Activated CD8-positive, alpha-beta memory T cell treated with anti-CD3 and anti-CD28 coated beads for 4 hours (primary cell): ENCODE measurements at places on chromosomes 12 and 14.

GRCh38 chr12:92102606-92103005 is 43.0 kb downstream of the BTG1 start:
- DNase-seq = no peak

DNA sequence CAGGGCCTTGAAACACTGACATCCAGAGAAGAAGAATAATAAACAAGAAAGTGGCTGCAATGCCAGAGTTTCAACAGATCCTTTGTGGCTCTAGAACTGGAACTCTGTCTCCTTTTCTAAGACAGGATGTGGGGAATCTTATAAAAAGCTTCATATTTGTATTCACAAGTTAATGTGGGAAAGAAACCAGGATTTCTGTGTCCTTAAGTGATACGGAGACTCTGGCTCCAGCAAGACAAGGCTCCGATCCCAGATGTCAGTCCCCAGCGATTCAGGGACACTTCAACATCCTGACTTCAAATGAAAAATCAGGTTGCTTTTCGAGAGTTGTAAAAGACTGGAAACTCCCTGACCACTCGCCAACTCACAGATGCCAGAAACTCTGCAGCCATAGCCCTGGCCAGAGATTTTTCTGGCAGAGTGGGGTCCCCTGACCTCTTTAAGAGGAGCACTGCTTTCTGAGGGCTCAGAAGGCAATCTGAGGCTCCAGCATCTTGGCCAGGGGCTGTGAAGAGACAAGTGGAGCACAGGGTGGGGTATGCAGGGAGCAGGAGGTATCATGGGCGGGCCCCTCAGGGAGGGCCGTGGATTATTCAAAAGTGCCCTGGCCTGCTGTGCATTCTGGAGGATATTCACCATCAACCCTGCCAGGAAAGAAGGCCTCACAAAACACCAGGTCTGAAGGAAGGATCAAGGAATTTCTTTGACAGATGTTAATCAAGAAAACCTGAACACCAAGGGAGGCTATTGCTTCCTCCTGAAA is 53.3 kb downstream of the TMX1 start:
- no peak for DNase-seq

DNA sequence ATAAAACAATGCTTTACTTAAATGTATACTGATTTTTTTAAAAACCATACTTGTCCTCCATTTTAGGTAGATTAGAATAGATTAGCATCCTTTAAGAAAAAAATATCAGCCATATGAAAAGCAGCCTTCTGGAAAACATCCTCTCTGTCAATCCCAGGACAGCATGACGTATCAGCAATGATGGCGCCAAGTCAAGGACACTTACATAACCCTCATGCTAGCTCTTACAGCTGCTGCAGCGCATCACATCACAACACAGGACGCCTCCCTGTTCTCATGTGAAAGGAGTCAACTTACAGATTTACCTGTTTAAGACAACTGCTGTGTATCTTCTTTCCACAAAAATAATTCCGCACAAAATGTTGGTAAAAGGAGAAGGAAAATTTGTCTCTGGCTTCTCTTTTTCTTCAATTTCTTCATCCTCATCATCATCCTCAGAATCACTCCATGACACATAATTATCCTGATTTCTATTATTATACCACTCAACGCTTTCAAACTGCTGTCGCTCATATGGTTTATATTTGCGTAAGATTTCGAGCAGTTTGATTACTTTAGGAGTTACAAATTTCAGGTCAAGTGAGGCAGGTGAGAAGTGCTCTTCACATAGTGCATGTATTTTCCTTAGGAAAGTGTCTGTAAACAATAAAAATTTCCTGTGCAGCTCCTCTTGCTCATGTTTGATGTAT is 33.3 kb downstream of the DICER1 start:
- no peak for DNase-seq

GRCh38 chr12:89211456-89211855 is 140.8 kb downstream of the DUSP6 start:
- DNase-seq = no peak

DNA sequence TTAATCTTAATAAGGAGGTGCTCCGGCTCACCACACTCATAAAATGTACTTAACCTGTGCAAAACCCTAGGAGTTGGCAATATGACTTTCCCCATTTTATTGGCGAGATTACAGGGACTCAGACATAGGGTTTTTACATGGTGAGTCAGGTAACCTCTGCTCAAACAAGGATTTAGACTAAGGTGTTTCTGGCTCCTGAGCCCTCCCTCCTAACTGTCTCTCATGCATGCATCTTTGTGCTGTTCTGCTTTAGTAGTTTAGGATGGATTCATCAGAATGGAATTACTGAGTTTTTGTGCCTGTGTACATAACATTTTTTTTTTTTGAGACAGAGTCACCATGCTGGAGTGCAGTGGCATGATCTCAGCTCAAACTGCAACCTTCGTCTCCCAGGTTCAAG is 993.3 kb upstream of the TMEM132C start:
- no peak for DNase-seq

DNA sequence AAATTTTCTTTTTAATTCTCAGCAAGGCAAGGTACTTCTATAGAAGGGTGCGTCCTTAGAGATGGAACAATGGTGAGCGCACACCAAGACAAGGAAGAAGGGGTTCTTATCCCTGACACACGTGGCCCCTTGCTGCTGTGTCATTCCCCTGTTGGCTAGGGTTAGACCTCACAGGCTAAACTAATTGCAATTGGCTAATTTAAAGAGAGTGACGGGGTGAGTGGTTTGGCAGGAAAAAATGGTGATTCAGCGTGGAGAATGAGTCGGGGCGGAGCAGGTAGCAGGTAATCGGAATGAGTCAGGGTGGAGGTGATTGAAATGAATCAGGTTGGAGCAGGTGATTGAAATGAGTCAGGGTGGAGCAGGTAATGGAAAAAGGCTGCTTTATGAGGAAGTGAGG is 36.3 kb upstream of the HECTD1 start:
- no peak for DNase-seq

GRCh38 chr12:110844131-110844530 is 2.7 kb upstream of the CCDC63 start:
- no peak for DNase-seq

GRCh38 chr14:99524804-99525698 is 43.8 kb downstream of the CCNK start:
- no peak for DNase-seq

DNA sequence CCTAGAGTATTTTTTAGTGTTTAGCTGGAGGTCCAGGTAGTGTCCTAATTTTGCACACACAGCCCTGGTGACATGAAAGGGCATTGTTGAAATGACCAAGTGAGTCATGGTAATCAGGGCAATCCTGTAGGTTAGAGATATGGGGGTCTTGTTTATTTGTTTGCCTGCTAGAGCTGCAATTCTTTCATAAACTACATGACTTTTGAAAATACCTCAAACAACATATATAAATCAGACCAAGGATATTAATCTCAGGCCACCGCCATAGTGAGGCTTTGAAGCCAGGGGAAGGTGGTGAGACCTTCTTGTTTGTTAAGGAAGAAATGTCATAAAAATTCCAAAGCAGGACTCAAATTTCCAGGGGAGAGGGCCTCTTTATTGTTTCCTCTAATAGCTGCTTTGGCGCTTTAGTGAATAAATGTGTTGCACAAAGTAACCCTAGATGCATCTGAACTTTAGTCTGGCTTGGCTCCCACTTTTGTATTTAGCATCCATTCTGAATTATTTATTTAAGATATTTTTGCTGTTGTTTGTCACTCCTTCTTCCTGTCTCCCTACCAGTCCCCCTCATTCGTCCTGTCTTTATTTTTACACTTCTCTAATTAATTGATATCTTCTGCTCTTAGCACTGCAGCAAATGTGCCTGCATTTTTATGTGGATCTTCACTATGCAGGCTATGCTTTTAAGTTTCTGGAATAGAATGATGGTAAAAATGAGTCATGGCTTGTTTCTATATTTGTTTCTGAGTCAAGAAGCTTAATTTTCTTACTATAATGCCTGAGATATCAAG is 430.3 kb downstream of the RAD51B start:
- DNase-seq = no peak

GRCh38 chr12:11724888-11725311 is 75.4 kb downstream of the ETV6 start:
- DNase-seq = no peak

DNA sequence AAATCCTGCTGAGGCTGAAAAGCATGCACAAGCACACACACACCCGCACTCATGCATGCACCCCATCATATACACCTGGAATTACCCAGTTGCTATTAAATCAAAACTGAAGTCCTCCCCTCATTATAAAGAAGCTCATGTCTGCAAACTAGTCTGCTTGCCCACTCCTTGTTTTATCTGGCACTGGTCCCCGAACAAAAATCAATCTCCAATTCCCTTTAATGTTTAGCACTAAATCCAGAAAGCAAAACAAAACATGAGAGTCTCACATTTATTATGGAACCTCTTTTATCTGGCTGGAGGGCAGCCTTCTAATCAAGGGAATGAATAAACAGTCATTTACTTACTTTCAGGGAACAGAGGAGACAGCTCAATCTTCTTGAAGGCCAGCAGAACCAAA is 1093.4 kb upstream of the FLRT2 start:
- no peak for DNase-seq

GRCh38 chr12:19026034-19026433 is 103.5 kb upstream of the PLEKHA5 start:
- DNase-seq = no peak

DNA sequence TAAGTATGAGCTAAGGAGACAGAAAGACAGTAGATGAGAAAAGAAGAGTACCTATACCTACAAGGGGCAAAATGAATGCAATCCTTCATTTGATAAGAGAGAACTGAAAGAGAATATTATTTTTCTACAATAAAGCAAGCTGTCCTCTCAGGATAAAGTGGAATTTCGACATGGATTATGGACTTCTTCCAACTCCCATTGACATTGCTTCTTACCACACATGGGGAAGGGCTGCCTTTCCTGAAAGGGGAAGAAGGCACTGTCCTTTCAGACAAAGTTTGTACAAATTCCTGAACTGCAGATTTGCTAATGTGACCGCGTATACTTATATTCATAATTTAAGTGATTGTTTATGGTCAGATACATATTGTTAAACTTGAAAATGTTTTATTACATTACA is 4.3 kb upstream of the HEBP1 start:
- DNase-seq = no peak

- no peak for DNase-seq
These were observed 7.1 kb downstream of the NUAK1 start for GRCh38 chr12:106131676-106132075.

- no peak for DNase-seq
These were observed 2.9 kb downstream of the SLC17A8 start for GRCh38 chr12:100359822-100360221.

- DNase-seq = no peak
These were observed 16.9 kb upstream of the SRP54 start for GRCh38 chr14:34965912-34966311.

DNA sequence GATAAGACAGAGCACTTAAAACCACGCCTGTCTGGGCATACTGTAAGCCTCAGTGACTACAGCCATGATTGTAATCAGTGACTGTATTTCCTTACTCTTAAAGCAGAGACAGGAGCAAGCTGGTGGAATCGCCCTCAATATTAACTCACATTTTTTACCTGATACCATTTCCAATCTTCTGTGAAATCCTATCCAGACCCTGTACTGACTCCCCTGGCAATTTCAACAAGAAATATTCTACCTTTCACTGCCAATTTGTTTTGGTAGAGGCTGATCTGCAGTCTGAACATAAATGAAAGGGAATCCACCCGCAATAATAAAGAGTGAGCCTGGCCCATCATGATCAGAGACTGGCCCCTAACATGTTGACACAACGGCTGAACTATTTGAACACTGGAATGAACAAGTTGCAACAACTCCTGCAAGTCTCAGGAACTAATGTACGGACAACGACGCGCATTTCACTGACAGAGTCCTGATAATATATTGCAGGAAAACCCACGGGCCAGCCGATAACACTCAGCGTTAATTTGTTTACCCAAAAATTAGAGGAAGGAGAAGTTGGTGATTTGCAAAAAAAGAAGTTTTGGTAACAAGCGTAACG is 195.5 kb upstream of the BTG1 start:
- no peak for DNase-seq

DNA sequence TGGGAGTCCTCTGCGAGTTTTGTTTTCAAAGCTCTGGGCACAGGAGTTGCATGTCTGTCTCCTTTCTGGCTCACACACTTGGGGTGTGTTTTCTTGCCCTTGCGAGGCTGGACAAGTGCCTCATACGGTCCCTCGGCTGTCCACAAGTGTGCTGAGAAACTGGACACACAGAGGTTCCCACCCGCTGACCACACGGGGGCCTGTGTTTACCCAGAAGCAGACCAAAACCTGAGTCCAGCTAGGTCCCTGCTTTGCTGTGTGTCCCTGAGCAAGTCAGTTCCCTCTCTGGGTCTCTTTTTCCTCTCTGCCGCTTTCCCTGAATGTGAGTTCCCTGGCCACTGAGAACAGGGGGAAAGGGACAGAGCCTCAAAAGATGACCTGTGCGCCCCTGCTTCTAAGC is 678 bp upstream of the OAS2 start:
- DNase-seq = no peak

GRCh38 chr12:14999021-14999694 is 26.3 kb downstream of the PDE6H start:
- no peak for DNase-seq

DNA sequence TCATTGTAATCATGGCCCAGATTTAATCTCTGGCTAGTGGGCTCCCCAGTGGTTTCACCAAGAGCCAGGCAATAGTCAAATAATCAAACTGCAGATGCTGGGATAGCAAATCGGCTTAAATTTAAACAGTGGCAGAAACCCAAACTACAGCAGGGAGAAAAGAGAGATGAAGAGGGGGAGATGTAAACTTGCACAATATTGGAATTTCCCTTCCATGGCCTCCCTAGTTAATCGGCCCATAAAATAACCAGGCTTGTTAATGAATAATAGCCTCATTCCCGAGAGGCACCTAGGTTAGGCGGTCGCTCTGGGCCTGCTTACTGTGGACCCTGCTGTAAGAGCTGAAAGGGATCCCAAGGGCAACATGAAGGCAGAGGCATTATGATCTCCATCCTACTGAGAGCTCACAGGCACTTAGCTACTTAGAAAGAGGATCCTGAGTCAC is 116.2 kb downstream of the NUAK1 start:
- no peak for DNase-seq

GRCh38 chr12:57456737-57457490 is 1.8 kb downstream of the INHBE start:
- no peak for DNase-seq

DNA sequence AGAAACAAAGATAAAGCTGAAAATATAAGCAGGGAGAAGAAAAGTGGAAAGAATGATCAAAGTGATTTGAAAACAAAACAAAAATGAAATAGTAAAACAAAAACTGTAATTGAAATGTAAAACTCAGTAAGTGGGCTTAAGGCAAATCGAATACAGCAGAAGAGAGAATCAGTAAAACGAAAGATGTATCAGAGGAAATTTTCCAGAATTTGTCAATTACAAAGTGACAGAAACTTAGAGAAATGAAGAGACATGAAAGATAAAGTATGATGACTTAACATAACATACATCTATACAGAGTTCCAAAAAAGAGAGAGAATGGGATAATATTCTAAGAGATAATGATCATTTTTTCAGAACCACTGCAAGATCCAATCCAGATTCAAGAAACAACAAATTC is 10.5 kb downstream of the ZFC3H1 start:
- DNase-seq = no peak

- DNase-seq = no peak
These were observed 15.8 kb upstream of the SLC16A7 start for GRCh38 chr12:59580050-59580449.
